ENCODE measurements at places on chromosomes 6 and 20.

DNA sequence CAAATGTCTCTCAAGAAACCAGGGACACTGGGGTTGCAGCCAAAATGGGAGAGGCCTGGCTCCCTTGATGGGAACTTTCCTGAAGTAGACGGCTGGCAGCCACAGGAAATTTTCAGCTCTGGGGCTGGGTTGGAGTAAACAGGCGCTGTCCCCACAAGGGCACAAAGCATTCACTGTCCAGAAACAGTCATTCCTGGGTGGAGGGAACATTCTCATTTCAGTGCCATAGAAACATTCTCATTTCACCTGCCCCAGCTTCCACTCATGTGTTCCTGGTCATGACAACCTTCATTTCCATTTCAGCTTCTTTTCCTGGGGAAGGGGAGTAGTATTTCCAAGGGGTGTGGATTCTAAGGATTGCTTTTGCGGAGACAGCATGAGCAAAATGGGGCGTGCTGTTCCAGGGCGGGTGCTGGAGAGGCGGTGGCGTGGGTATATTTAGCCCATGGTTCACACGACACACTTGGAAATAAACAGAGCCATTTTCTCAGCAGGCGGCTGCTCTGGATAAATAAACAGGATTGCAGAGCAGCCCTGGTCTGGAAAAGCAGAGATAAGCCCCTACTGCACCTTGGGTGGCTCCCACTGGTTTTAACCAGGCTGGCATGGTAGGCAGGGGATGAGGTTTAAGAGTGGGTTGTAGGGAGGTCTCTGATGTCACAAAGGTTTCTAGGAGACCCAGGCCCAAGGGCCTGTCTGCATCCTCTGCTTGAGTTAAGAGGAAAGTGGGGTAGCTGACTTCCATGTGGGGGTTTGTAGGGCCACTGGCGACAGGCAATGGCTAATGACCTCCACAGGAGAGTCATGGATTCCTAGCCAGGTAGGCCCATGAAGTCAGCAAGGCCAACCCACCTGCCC is 32.9 kb downstream of the COX4I2 start:
- no peak for DNase-seq

- DNase-seq, result no peak
Observed at GRCh38 chr6:167045828-167046580, 46.8 kb downstream of the CEP43 start.

DNA sequence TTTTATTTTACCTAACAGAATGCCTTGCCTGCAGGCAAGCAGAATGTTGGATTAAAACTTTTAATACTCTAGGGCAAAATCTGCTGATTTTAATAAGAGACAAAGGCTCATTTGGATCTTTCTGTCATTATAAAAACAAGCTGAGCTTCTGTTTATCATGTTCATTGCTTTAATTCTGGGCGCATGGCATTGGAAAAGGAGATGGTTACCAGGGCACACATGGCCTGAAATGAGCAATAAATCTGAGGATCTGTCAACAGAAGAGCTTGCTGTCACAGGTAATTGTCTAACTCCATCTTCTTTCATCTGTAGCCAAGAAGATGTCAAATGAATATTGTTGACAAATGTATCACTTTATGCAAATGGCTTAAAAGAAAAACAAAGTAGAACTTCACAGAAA is 439.6 kb downstream of the DOK5 start:
- DNase-seq, result no peak

GRCh38 chr20:62696989-62697388 is 11.6 kb upstream of the NTSR1 start:
- no peak for DNase-seq
